Left ventricle myocardium superior (tissue), 1 donor: ENCODE measurements at places on chromosomes 2 and 18.

DNA sequence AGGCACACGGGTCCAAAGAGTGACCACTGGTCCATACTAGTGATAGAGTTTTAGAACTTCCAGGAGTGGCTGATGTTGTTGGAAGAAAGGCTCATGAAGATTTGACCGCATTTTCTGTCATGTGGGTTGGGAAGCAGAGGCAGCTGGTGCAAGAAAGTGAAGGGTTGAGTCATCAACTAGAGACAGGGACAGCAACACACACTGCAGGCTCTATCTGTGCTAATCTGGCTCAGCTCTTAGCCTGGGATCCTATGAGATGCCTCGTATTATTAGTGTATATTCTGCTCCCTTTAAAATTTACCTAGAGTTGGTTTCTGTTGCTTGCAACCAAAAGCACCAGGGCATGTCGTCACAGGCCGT, 2.5 kb upstream of the SH3RF3 start:
- no peak for DNase-seq

DNA sequence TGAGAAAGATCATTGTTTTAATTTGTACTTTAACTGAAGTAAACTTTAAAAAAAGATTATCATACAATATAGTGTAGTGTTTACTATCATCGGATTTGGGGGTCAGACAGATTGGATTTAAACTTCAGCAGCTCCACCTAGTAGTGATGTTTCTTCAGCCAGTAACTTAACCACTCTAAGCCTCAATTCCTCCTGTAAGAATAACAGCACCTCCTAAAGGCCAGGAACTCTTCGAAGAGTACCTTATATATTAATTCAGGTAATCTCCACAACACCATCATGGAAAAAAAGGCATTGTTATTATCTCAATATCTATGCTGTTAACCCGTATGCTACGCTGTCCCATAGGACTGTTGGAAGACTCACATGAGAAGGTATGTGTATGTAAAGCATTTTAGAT, 69.0 kb upstream of the DLGAP1 start:
- no peak for DNase-seq

DNA sequence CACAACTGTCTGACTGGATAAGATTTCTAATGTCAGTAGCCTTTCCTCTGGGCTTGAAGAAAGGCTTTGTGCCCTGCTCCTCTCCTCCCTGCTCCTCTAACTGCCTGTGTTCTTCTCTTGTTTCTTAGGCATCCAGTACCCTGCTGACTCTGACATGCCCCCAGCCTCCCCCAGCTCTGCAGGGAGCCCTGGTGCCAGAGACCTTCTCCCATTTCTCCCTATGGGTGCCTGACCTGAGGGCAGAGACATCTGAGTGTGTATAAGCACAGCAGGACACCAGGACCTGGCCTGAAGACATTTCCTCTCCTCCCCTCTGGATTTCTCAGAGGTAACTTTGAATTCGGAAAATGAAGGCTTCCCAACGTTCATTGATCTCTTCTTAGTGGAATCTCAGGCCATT, 23.6 kb downstream of the RNF144A start:
- DNase-seq = no peak

DNA sequence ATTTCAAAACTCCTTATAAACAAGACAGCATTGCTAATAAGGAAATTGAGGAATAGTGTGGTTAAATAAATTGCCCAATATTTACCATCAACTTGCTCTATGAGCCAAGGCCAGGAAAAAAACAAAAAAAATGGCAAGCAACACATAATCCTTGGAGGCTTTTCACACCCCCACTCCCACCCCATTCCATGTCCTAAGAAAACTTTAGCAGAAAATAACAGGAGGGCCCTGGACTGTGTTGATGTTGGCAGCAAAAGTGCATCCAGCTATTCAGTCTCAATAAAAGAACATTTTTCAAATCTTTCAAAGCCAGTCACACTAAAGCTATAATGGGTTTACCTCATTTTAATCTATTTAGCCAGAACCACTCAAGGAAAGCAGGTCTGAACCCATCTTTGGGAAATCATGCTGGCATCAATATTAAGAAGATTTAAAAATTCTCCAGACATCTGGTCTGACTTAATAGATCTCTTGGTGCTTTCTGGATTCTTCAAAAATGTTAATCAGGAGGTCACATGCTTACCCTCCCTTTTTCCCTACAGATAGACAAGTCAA, 34.6 kb upstream of the STK17B start:
- DNase-seq = no peak

GRCh38 chr18:65990944-65991708, 240.3 kb downstream of the CDH7 start:
- DNase-seq = no peak

DNA sequence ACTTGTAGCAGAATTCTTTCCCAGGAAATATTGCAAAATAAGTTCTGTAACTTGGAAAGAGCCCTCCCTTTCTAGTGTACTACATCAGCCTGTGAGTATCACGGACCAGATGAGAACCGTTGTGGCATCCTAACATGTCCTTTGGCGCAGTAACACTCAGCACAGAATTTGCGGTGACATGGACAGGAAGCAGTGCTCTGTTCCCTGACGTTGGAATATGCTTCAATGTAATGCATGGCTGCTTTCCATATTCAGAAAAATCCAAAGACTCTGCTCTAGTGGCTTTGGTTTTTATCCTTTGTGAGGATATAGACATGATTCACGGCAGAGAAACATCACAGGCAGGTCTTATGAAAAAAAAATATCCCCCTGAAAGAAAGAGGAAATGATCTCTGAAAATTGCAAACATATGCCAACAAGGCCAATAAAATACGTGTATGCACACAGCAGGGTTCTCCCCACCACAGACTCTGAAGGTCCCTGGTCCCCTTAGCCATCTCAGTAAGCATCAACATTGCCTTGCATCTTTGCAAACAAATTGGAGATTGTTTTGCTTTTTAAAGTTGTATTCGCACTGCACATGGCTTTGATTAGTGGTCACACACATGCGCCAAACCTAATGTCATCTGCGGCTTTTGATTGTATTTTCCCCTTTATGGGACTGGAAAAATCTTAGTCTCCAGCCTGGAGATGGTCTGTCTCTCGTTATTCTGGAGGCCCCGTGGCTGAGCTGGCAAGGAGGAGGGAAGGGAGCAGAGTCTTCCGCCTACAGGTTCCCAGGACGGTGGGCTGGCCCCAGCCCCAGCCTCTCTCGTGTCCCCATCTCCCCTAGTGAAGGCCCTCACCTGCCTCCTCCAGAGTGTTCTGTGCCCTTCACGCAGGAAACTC, 122.9 kb downstream of the COPS8 start:
- DNase-seq = no peak

GRCh38 chr2:191650896-191651773, 26.8 kb upstream of the NABP1 start:
- DNase-seq = no peak
